Activated CD4-positive, alpha-beta T cell treated with anti-CD3 and anti-CD28 coated beads for 1 hour (primary cell): ENCODE measurements at places on chromosomes 2 and 18.

GRCh38 chr2:188601391-188601790, 309.7 kb downstream of the GULP1 start:
- DNase-seq: no peak

DNA sequence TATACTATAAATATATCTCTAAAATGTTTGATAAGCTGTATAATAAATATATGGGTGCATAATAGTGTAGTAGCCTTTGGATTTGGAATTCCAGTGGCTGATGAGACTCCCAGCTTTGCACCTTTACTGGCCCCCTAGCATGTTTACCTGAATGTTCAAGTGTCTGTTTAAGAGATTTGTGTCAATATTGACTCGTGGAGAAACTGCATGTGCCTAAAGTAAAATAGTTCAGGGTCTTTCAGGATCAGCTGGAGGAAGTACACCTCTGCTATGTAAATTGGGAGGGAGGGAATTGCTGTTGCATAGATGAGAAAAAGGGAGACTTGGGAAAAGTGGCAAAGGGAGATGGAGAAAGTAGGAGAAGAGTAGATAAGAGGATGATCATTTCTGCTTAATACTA, 23.9 kb downstream of the ME2 start:
- DNase-seq: no peak

DNA sequence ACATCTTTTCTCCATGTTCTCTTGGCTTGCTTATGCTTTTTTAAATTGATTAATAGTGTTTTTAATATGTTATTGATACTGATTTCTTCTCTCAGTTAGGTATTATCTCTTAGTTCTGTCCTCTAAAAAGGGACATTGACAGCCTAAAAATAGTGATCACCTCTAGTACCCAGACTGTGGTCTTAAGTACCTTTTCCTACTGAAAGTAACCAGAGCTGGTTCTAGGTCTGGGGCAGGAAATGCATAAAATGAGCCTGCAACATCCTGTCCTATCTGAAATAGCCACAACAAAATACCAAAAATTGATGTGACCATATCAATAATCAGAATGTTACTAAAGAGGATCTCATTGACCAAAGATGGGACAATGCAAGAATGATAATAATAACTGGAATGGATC, 113.3 kb downstream of the DNAH6 start:
- no peak for DNase-seq

- no peak for DNase-seq
Measured at GRCh38 chr2:85537600-85538506, 1.1 kb upstream of the MAT2A start.

DNA sequence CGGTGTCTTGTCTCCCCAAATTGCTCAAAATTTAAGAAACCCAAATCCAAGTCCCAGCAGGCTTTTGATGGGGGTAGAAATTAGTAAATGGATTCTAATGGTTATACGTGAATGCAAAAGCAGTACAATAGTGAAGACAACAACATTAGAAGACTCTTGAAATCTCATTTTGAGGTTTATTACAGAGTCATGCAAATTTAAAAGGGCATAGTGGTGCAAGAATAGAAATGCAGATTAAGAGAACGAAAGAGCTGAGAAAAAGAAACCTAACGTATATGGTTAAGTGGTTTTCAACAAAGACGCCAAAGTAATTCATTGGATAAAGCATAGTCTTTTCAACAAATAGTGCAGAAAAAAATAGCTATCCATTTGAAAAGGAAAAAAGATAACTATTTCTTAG, 33.2 kb upstream of the CXXC1 start:
- no peak for DNase-seq

- DNase-seq: no peak
Measured at GRCh38 chr2:223918671-223919134, 26.4 kb downstream of the WDFY1 start.

DNA sequence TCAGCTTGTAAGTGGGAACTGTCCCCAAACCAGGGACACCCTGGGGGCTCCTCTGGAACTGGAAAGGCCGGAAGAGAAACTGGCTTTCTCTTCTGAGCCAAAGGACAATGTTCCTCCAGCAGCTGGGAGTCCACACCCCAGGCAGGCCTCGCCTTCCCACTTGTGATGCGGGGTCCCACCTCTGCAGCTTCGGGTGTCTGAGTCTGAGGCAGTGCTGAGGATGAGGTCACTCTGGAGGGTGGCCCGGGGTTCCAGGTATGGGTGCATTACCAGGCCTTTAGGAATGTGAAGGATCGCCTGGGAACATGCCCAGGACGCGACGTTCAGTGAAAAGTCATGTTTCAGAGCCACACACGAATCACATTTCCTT, 18.2 kb upstream of the BOK start:
- DNase-seq: no peak

- DNase-seq: no peak
Measured at GRCh38 chr18:38076346-38077070, 510.9 kb upstream of the CELF4 start.
